ENCODE measurements at places on chromosomes 1 and 21.
A peak's percentile ranks its signal among the peaks of the same experiment; 100 is the strongest.

DNA sequence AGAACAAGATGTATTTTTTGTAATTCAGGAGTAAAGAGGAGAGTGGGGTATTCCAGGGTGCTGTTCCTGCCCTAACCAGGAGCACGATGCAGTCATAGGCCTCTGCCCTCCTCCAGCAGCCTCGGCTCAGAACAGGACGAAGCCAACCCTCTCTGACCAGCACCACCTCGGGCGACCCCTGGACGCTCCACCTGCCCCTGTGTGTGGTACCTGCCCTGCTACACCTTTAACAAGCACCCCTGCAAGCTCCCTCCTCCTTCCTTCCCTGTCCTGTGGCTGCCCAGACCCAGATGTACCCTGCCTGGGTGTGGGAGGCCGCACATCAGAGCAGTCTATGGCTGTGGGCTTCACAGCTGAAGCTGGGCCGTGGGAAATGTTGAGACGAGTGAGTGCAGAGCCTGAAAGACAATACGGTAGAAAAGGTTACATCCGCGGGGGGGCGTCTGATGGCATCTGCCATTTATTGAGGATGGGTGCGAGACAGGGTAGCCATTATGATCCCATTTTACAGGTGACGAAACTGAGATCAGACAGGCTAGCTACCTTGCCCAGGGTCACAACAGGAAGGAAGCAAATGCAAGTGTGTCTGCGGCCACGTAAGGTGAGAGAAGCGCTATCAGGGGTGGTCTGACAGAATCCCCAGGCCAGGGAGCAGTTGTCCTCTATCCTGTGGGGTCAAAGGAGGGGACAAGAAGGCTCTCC, 4.6 kb downstream of the ERG start:
- DNase-seq, result no peak

DNA sequence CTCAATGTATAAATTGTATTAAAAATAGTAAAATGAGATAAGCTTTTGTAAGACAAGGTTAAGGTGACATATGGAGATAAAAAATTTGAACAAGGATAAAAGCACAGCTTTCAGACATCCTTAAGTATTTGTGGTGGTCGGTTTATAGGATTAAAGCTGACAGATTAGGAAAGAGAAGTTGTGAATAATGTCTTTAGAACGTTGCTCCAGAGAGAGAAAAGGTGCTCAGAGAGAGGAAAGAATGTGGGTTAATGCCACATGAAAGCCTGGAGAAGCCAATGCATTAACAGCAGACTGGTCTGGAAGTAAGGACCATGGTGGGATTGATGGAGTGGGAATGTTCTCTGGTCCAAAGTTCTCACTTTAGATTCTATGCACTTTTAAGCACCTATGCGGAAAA, 44.8 kb downstream of the ATP6V1G3 start:
- no peak for DNase-seq

- peak; percentile 31 for DNase-seq
Observed at GRCh38 chr21:31866077-31866511, 6.7 kb upstream of the HUNK start.

DNA sequence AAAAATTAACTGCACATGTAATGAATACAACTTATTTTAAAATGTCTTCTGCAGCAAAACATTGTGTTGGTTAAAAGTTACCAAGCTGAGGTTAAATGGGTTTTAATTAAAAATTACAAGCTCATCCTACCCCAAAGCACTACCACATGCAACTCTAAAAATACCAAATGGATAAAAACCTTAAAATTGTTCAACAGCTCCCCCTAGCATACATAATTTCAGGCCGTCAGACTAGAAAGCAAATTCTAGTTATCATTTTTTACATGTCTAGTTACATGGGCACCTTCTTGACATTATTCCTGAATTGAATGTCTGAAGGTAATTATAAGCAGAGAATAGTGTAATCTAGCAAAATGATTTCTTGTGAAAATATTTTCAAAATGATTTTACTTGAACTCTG, 176.5 kb downstream of the C1orf21 start:
- no peak for DNase-seq

DNA sequence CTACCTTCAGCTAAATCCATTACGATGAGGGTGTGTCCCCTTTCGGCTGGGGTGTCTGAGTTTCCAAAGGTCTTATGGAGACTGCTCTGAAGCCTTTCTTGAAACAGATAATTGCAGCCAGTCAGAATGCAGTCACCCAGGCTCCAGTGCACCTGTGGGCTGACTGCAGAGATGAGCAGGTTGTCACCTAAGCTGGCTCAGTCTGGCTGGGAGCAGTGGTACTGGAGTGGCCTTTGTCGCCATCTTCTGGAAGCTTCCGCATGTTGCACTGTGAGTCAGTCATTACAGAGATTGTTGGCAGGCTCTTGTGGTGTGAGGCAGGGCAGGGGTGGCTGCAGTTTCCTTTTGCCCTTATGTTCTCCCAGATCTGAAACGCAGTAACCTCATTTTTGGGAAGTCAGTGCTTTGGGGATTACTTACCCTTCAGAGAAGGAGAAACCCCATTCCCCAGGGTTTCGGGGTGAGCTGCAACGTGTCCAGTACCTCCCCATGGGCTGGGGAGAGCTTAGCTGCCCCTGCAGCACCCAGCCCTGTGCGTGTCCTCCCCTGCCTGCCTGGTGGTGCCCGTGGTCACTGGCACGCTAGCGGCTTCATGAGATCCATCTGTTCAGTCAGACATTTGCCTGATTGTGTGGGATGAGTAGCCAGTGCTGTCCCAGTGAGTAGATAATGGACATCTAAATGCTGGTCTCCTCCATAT, 48.0 kb downstream of the SMYD2 start:
- DNase-seq, result peak; percentile 73

- DNase-seq, result no peak
Observed at GRCh38 chr1:224707843-224708725, 92.0 kb downstream of the CNIH3 start.

- DNase-seq, result no peak
Observed at GRCh38 chr1:202438393-202439174, 90.1 kb downstream of the PPP1R12B start.

DNA sequence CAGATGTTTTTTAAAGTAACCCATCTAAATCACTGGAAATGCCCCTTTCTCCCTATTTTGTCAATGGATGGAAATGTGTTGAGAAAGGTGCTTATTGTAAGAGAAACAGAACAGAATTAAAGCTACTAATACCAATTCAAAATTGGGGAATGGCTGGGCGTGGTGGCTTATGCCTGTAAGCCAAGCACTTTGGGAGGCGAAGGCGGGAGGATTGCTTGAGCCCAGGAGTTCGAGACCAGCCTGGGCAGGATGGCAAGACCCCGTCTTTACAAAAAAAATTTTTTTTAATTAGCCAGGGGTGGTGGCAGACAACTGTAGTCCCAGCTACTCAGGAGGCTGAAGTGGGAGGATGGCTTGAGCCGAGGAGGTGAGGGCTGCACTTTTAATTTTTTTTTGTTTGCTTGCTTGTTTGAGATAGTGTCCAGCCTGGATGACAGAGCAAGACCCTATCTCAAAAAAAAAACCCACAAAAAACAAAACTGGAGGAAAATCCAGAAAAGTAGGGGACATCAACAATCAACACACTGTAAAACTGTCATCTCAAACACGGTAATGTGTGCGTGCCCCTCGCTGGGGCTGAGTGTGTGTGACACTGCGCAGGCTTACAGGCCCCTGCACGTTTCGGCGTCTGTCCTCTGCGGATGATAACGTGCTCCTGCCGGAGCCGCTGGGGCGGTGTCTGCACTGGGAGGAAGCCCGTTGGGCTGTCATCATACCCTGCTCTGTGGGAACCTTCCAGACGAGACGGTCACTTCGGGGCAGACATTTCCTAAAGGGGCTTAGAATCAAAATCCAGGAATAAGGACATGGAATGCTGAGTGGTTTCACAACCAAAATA, 11.6 kb upstream of the POFUT2 start:
- DNase-seq, result no peak

DNA sequence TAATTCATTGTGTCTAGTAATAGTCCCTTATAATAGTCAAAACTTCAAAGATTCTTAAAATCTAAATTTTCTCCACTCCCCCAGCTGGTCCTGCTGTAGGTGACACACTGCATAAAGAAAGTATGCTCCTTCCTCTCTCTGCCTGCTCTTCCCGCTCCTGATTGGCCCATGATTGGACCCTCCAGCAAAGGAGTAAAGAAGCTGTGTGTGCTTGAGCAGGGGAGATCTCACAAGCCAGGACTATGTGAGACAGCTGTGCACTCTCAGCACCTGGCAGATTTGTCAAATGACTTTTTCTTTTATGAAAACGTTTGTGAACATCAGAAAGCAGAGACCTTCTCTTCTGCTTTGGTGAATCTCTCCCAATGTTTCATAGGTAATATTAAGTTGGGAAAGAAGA, 274.8 kb upstream of the LYPLAL1 start:
- DNase-seq, result no peak

DNA sequence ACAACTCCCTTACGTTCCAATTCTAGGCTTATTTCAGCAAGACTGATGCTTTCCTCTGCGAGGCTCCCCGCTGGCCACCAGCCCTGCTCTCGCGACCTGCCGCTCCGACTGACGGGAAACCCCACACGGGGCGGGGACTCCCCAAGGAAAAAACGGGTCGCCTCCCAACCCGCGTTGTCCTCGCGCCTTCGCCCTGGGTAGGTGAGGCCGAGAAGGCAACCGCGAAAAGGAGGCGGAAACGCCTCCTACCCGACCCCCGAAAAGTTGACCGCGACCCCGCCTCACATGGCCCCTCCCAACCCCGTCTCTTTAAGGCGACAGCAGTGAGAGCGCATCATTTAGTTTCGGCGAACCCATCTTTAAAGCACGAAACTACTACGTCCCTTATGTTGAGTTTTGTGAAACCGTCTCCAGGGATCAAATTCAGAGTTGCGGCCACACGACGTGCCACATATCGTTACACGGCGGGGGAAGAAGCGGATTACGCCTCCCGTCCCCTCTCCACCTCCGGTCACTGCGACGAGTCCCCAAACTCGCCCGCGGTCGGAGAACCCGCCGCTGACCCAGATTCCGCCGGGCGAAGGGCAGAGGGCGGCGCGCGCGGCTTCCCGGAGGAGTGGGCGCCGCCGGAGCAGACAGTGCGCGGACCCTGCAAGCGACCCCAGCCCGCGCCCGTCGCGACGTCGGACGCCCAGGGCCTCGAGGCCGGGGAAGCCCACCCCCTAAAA, 1.2 kb downstream of the ANP32E start:
- DNase-seq, result peak; percentile 90

DNA sequence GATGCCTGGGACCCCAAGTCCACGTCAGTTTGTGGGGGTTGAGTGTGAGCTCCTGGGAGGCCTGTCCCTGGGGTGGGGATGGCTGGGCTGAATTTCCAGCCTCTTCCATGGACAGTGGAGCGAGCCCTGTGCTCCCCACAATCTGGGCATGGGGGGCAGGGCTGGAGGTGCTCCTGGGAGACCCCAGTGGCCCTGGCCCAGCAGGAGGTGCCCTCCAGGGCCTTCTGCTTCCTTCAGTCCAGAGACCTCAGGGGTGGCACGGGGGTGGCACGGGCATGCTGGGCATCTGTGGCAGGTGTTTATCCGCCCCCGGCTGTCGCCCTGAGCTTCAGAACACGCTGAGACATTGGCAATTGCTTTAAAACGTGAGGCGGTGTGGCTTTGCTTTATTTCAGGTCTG, 40.9 kb downstream of the MORN1 start:
- DNase-seq, result no peak

GRCh38 chr21:40318371-40318770, 451.1 kb downstream of the PCP4 start:
- peak; percentile 0 for DNase-seq

- no peak for DNase-seq
Observed at GRCh38 chr21:32183396-32183795, 95.5 kb downstream of the MIS18A start.

DNA sequence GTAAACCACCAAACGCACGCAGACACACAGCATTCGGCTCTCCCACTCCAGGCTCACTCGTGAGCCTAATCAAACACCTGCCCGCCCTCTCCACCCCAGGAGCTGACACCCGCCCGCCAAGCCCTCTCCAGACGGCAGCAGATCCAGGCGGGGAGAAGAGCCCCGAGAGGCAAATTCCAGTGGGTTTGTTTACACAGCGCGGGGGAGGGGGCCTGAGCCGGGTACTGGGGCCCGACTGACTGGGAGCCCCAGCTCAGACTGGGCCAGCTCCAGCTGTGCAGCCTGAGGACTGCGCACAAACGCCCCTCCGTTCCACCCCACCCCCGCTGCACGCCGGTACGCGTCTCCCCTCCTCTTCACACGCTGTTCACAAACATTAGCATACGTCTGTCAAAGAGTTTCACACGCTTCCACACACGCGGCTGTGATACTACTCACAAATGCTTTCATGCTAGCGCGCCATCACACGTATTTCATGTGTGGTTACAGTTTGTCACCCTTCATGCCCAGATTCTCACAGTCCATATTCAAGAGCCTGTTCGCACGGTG, 1.0 kb upstream of the EFNA1 start:
- peak; percentile 40 for DNase-seq

DNA sequence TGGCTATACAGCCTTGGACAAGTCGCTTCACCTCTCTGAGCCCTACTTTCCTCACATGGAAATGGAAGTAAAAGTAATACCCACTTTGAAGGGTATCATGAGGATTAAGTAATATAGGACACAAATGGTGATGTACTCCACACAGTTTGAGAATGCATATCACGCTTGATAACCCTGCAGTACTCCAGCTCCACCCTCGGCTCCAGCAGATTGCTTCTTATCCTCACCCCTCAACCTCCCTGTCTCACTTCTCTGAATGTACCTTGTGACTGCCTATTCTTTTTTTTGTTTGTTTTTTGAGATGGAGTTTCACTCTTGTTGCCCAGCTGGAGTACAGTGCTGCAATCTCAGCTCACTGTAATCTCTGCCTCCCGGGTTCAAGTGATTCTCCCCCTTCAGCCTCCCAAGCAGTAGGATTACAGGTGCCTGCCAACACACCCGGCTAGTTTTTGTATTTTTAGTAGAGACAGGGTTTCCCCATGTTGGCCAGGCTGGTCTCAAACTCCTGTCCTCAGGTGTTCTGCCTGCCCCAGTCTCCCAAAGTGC, 55.5 kb downstream of the LDLRAD2 start:
- no peak for DNase-seq

GRCh38 chr1:150150133-150151021, 661 bp downstream of the PLEKHO1 start:
- DNase-seq, result peak; percentile 44

DNA sequence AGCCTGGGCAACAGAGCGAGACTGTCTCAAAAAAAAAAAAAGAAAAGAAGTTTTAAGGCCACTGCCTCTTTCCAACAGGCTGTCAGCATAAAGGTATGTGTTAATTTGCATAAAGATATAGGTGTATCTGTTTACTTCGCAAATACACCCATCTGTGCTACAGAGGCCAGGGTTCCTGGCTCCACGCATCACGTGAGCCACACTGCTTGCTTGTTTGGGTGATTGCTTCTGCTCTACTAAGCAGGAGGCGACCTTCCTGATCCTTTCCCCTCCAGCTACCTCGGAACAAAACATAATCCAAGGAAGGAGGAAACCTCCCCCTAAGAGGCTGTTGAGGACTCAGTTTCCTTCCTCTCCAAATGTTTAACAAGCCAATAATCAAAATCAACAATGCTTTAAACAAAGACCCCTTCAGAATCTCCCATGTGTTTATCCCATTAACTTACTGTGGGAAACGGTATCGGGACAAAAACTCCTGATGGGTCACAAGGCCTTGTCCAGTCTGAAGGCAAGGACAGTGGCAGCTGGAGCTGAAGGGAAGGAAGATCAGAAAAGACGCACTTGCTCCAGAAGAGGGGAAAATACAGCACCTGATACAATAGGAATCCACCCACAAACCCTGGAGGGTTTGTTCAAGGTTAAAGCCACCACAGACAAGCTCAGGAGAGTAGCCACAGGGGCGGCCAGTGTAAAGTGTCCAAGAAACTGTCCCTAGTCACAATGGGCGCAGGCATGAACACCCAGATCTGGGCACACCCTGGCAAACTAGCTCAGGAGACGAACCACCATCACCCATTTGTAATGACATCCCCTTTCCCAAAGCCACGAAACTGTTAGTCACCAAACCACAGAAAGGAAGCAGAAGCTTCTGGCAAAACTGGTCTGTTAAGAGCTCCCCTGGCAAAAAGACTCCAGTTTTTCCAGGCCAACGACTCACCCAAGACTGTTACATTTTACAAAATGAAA, 17.2 kb downstream of the CTNNBIP1 start:
- no peak for DNase-seq

All from CD4-positive, alpha-beta memory T cell (primary cell).